ENCODE measurements at places on chromosomes 4 and X. TPM values are rescaled to one million over a fixed set of nuclear protein-coding genes. Genes with fewer than 3 reads are reported as not detected.

- DNase-seq: no peak
Observed at GRCh38 chr4:48970471-48970921, 15.6 kb upstream of the CWH43 start.

- no peak for DNase-seq
Observed at GRCh38 chr4:95510145-95510544, 38.6 kb downstream of the UNC5C start.

DNA sequence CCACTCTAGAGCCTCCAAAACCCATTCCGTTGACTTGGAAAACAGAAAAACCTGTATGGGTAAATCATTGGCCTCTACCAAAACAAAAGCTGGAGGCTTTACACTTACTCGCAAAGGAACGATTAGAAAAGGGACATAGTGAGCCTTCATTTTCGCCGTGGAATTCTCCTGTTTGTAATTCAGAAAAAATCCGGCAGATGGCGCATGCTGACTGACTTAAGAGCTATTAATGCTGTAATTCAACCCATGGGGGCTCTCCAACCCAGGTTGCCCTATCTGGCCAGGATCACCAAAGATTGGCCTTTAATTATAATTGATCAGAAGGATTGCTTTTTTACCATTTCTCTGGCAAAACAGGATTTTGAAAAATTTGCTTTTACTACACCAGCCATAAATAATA lies 60.8 kb downstream of the ZNF732 start:
- DNase-seq: no peak

Gene CXCL3
- 0.34 TPM for total RNA-seq
